ENCODE measurements at places on chromosomes 2 and 18.

DNA sequence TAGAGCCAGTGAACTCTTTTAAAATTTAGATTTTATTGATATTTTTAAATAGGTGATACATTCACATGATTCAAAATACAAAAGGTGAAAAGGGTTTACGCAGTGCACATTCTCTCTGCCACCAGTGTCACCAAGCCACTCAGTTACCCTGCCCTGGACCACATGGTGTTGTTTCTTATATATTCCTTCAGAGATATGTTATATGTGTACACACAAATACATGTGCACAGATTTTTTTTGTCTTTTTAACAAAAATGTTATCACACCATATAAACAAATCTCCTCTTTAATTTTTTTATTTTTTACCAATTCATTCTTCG is 26.2 kb downstream of the SERPINB4 start:
- DNase-seq, result no peak

GRCh38 chr2:69119104-69119894 is 106.3 kb downstream of the ANTXR1 start:
- DNase-seq, result no peak

GRCh38 chr2:38978296-38978903 is 88.7 kb downstream of the ARHGEF33 start:
- DNase-seq, result no peak

- no peak for DNase-seq
Measured at GRCh38 chr2:16127276-16127940, 187.1 kb downstream of the MYCN start.

- no peak for DNase-seq
Measured at GRCh38 chr18:58303363-58303762, 259.3 kb downstream of the NEDD4L start.

DNA sequence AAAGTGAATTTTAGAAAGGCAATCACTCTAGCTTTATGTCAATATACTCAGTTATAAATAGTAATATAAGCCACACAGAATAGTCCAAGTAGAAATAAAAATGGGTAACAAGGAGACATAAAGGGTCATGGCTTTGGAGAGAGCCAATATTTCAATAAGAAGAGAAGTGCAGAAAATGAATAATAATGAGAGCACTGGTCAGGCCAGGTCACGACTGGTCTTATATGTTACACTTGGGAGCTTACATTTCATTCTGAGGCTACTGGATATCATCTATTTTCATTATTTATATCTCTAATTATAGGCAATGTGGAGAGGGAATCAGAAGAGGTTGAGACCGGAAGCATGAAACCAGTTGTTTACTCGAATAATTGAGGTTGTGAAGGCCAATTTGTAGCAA is 180.8 kb upstream of the PID1 start:
- no peak for DNase-seq

GRCh38 chr2:235614176-235614860 is 120.5 kb downstream of the AGAP1 start:
- DNase-seq, result no peak

DNA sequence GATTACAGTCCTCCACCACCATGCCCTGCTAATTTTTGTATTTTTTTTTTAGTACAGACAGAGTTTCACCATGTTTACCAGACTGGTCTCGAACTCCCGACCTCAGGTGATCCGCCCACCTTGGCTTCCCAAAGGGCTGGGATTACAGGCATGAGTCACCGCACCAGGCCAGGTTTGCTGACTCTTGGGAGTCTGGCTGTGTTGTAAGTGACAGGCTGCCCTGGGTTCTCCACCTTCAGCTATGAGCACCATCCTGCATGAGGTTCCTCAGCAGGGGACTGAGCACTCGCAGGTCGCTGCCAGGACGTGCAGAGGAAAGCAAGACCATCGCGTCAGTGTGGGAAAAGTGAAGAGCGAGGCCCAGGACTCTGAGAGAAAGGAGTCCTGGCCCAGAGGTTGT is 112.6 kb upstream of the NDUFV2 start:
- DNase-seq, result no peak

DNA sequence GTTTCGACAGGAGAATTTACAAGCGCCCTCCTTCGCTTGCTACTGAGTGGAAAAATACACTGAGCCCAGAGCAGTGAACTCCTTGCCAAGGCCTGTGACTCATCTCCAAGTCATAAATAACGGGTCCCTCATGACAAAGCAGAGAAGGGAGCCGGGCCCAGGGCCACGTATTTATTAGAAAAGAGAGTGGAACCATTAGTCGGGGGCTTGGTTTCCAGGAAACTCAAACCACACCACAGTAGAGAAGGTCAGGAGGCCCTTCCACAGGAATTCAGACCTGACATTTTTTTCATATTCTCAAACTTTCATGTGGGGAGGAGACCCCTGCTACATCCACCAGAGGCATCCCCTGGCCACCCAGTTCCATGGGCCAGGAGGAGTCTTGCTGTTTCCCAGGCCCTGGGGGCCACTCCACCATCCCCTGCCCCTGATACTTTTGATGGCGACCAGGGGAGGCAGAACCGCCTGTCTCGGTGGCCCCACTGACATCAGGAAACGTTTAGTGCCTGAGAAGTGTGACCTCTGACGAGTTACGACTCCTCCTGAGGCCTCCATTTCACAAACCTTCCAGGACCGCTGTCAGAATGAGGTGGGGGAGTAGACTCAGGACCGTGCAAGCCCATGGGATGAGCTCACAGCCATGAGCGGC is 289.7 kb downstream of the DYSF start:
- DNase-seq, result no peak

DNA sequence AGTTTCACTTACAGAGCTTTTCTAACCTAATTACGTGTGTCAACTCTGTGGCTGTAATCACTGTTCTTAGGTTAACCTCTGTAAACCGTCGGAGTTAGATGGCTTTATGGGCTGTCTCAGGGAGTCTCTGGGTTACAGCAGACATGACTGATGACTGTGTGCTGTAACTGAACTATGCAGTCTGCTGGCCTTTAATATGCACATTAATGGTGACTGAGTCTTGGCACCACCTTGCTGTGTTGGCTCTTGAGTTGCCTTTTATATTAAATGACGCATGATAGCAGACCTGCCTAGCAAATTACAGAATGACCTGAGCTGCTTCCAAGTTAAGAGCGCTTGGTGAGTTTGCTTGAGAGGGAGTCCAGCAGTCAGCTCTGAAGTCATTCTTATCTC is 90.1 kb downstream of the ACKR3 start:
- peak; percentile 52 for DNase-seq

- no peak for DNase-seq
Measured at GRCh38 chr2:111667542-111668273, 216.3 kb downstream of the ANAPC1 start.

GRCh38 chr2:219308142-219309101 is 779 bp downstream of the PTPRN start:
- DNase-seq, result peak; percentile 45

- DNase-seq, result no peak
Measured at GRCh38 chr2:241545106-241545505, 13.4 kb upstream of the BOK start.

- DNase-seq, result no peak
Measured at GRCh38 chr2:50223643-50224042, 808.3 kb downstream of the NRXN1 start.

DNA sequence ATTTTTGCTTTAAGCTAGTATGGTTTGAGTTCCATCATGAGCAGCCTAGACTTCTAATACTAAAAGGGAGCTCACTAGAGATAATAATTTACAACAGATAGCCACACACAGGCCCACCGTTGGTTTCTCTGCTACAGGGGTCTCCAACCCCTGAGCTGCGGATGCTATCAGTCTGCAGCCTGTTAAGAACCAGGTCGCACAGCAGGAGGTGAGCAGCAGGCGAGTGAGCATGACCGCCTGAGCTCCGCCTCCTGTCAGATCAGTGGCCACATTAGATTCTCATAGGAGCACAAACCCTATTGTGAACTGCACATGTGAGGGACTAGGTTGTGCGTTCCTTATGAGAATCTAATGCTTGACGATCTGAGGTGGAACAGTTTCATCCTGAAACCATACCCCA is 150.6 kb downstream of the HRH4 start:
- no peak for DNase-seq

DNA sequence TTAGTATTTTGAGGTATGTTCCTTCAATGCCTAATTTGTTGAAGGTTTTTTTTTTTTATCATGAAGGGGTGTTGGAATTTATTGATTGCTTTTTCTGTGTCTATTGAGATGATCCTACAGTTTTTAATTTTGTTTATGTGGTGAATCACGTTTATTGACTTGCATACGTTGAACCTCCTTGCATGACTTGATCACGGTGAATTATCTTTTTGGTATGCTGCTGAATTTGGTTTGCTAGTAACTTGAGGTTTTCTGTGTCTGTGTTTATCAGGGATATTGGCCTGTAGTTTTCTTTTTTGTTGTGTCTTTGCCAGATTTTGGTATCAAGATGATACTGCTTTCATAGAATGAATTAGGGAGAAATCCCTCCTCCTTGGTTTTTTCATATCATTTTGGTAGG is 23.9 kb downstream of the CLIP4 start:
- no peak for DNase-seq

GRCh38 chr2:144459286-144459685 is 60.6 kb downstream of the ZEB2 start:
- no peak for DNase-seq

DNA sequence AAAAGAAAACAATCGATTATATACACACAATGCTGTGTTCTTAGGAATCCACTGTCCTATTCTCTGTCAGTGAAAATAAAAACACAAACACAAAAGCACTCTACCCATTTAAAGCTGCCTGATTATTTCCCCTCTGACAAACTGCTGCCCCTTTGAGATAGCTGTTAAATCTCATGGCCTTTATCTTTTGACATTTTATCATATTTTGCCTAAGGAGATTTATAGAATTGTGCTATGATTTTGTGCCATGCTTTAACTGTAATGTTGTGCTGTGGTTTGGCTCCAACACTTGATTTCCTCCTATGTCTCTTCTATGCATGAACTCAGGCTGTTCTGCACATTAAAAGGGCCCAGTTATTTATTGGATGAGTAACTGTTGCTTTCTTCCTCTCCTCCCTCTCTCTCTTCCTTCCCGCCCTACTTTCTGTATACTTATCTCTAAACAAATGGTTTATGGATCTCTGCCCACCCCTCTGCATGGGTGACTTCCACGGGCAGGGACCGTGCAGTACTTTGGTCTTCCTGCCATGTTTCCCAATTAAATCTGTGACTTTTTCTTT is 1096.6 kb downstream of the TSN start:
- DNase-seq, result no peak

DNA sequence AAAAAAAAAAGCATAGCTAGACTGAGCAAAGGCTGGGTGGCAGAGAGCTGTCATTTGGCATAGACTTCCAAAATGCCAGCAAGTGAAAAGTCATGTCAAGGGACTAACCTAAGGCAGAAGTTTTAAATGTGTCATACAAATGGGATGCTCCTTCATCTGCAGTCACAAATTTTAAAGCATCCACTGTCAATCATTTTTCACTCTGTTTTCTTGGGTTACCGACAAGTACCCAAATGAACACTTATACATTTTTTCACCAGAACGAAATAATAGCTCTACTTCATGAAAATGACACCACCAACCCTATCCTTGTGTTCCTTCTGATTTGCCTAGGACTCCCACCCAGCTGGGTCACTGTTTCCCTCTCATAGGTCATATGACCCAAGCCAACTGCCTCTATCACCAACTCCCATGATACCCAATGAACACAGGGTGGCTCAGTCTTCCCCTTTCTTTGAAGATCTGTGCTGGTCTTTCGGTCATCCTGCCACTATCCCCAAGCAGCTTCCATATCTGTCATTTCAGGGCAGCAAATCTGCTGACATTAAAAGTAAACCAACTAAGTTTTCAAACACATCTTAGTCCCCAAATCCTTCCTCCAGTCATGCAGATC is 21.5 kb downstream of the KLF7 start:
- no peak for DNase-seq

- DNase-seq, result no peak
Measured at GRCh38 chr2:19675003-19675629, 226.7 kb downstream of the TTC32 start.

DNA sequence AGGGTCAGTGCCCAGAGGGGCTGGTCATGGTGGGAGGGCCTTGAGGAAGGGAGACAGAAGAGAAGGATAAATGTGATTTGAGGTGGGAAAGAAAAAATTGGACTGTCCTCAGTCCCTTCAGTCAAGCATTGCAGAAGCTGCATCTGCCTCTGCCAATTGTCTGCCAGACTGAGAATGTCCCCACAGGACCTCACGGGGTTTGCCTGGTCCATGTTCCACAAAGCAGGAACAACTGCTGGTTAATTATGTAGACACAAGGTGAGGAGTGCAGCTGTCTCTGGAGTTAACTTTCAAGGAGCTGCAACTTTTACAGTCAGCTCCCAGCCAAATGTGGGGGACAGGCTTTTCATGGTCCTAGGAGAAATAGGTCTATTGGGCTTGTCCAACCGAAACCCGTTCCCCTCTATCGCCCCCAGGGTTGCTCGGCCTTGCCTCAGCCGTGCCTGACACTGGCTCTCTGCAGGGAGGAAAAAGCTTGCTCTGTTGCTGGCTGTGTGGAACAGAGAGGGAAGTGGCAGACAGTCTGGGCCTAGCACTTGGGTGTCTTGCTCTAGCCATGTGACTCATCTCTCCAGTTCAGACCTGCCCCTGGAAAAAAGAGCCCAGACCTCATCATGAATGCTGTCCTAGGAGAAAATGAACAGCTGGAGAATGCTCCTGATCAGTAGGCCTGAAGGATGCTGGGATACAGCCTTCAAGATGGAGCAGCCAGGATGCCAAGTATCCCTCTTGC is 31.1 kb upstream of the PAX8 start:
- no peak for DNase-seq

- no peak for DNase-seq
Measured at GRCh38 chr2:76204048-76204447, 493.3 kb upstream of the GCFC2 start.

GRCh38 chr2:42949125-42949524 is 156.7 kb upstream of the HAAO start:
- no peak for DNase-seq

DNA sequence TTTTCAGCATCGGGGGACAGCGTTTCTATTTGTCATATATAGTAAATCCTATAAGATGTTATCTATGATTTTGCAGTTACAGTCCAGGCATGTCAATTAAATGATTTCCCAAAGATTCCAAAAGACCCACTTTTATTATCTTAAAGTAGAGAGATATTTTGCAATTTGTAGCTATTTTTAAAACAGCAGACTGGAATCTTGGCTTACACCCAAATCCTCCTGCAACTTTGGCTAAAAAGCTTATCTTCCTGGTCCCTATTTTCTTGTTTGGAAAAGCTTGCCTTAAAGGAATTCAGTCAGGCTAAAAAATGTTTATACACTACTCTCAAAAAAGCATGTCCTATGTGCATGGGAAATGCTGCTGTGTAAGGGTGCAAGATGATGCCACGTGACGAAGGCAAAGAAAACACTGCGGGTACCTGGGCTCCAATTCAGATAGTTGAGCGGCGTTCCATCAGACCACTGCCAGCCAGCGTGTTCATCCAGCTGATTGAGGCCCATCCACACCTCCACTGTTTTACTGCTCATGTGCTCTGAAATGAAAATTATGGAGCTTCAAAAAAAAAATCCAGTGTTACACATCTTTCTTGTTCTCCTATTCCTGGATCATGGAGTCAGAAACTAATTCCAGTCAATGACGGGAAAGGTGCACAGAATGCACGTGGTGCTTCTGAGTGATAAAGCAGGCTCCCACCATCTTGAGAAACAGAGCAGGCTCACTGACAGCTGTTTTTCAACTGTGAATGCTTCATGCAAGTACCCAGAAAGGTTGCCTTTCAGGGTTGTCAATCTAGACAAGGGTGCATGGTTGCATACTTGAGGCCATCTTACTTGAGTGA is 33.8 kb downstream of the PLA2R1 start:
- DNase-seq, result no peak

Data from left renal cortex interstitium (tissue), 4 donors.